ENCODE measurements at places on chromosomes 2 and 18. TPM values are rescaled to one million over a fixed set of nuclear protein-coding genes. Genes with fewer than 3 reads are reported as not detected.

Gene SP110
- 10.5 TPM for total RNA-seq

Gene ZBTB14
- total RNA-seq = 5.0 TPM

Gene MITD1
- 19.3 TPM for total RNA-seq

Gene GPC1
- total RNA-seq = 124 TPM

Gene FAP
- total RNA-seq = 15.5 TPM

Gene MBP
- 1.8 TPM for total RNA-seq

Gene PLEK
- total RNA-seq = not detected

Gene GATA6
- total RNA-seq = 27.4 TPM

Gene COLEC11
- total RNA-seq = 3.5 TPM

Gene FIGN
- 1.0 TPM for total RNA-seq

Gene CCDC74A
- total RNA-seq = 17.2 TPM

Gene ITGA4
- total RNA-seq = 58.6 TPM

Gene UGT1A8
- not detected for total RNA-seq

Gene FEV
- total RNA-seq = not detected

Gene CYS1
- 0.39 TPM for total RNA-seq

Gene TGFA
- total RNA-seq = 2.7 TPM

Gene ANKRD62
- not detected for total RNA-seq

Gene CSRNP3
- total RNA-seq = 1.0 TPM

Gene ARHGAP25
- total RNA-seq = 1.4 TPM

Gene NCKAP5
- total RNA-seq = 2.2 TPM

Gene THSD7B
- total RNA-seq = 0.13 TPM

Gene PID1
- 34.7 TPM for total RNA-seq

Gene SIGLEC15
- total RNA-seq = 1.0 TPM

Gene ATP8B1
- total RNA-seq = 10.9 TPM

Gene MAPK4
- 0.16 TPM for total RNA-seq

Gene PFN4
- total RNA-seq = 0.39 TPM

Gene FSIP2
- 0.24 TPM for total RNA-seq

Gene DSC3
- 1.4 TPM for total RNA-seq

Gene CRYGD
- total RNA-seq = not detected

Gene SERPINB12
- not detected for total RNA-seq

Gene CD8B
- total RNA-seq = not detected

Gene STRN
- total RNA-seq = 11.3 TPM

Gene SCYGR4
- total RNA-seq = not detected

Gene TSGA10
- 0.72 TPM for total RNA-seq

Gene HOXD12
- total RNA-seq = not detected

Gene ALPP
- not detected for total RNA-seq
